ENCODE measurements at places on chromosomes 4 and X.

DNA sequence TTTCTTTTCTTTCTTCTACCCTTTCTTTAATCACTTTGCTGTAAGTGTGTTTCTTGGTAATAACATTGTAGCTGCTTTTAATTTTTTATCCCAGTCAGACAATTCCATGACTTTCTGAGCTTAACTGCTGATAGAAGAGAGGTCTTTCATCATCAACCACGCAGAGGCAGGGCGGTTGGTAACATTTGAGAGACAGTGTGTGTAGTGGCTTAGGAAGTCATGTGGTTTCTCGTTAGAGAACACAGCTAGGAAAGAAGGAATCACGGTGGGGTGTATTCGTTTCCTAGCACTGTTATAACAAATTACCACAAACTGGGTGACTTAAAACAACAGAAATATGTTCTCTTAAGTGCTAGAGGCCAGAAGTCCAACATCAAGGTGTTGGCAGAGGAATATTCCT, 11.5 kb downstream of the PRPS2 start:
- no peaks in the 10 kb centered on the region for H3K4me1 ChIP-seq
- no peaks in the 10 kb centered on the region for H3K36me3 ChIP-seq
- no peak for DNase-seq
- H3K4me3 ChIP-seq = no peak overlapping the region
- H3K27me3 ChIP-seq = no peaks in the 10 kb centered on the region

- no peaks in the 10 kb centered on the region for H3K36me3 ChIP-seq
- no peaks in the 10 kb centered on the region for H3K27me3 ChIP-seq
- H3K27ac ChIP-seq = no peak overlapping the region
- no peaks in the 10 kb centered on the region for H3K4me1 ChIP-seq
- no peak for DNase-seq
- H3K4me3 ChIP-seq = no peak overlapping the region
Observed at GRCh38 chr4:42293967-42294813, 103.1 kb upstream of the SHISA3 start.

GRCh38 chr4:40763228-40763716, 13.5 kb downstream of the NSUN7 start:
- no peak overlapping the region for H3K4me3 ChIP-seq
- H3K4me1 ChIP-seq = no peaks in the 10 kb centered on the region
- no peaks in the 10 kb centered on the region for H3K36me3 ChIP-seq
- no peaks in the 10 kb centered on the region for H3K27me3 ChIP-seq
- H3K27ac ChIP-seq = no peak overlapping the region
- no peak for DNase-seq

DNA sequence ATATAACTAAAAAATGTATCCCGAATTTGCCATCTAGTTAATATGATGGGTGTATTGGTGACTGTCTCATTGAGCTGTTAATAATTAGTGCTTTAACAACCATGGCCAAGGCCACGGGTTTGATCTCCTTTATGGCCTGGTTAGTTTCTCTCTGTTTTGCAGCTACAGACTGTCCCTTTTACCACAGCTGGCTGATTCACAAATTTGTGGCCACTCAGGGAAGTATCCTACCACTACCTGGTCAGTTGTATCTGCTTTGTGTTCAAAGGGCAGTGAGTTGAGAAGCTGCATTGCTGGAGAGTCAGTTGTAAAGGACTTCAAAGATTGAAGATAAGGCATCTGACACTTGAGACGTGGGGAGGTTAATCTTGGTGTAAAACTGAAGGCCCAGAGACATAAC, 219.1 kb upstream of the BMP3 start:
- H3K27ac ChIP-seq = no peak overlapping the region
- no peaks in the 10 kb centered on the region for H3K36me3 ChIP-seq
- H3K4me1 ChIP-seq = no peaks in the 10 kb centered on the region

DNA sequence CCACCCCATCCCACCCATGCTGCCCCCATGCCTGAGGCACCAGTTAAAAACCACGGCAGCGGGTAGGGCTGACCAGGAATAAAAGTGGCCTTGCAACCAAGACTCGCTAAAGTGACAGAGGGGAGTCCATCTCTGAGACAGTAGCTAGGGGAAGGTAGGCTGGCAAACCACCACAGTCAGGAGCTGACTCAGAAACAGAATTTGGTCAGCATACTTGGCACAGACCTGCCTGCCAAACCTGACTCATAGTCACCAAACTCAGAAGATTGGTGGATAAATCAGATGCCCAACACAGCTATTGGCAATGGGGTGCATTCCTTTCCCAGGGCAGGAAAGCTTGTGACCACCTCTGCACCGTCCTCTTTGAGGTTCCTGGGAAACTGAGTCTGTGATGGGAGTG, 193.8 kb downstream of the BCOR start:
- peak overlapping the region; percentile 11 for H3K27ac ChIP-seq
- no peaks in the 10 kb centered on the region for H3K36me3 ChIP-seq
- DNase-seq = no peak
- peaks cover 9% of the 10 kb centered on the region for H3K4me1 ChIP-seq
- H3K4me3 ChIP-seq = no peak overlapping the region

GRCh38 chr4:171561419-171561818, 251.8 kb upstream of the GALNTL6 start:
- H3K36me3 ChIP-seq = no peaks in the 10 kb centered on the region
- H3K4me3 ChIP-seq = no peak overlapping the region
- H3K4me1 ChIP-seq = no peaks in the 10 kb centered on the region
- no peak overlapping the region for H3K27ac ChIP-seq

DNA sequence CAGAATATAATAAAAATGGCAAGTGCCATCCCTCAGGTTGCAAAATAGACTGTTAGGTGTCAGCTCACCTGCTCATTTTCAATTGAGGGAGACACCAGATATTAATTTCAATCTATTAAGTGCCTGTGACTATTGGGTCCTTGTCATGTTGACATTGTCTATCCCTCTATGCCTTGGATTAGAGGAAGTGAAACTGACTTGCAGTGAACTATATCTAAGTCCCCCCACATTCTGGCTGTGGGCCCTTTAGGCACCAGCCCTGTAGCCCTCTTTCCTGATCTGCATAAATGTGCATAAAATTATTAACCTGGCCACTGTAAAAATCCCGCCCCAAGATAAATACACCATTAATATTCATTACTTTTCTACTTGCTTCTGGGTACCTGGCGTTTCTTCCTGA, 293.0 kb upstream of the CLNK start:
- H3K4me1 ChIP-seq = no peaks in the 10 kb centered on the region
- no peaks in the 10 kb centered on the region for H3K27me3 ChIP-seq
- no peak for DNase-seq

GRCh38 chrX:108072746-108073145, 18.6 kb downstream of the PSMD10 start:
- no peak overlapping the region for H3K27ac ChIP-seq
- no peak overlapping the region for H3K4me3 ChIP-seq
- no peak for DNase-seq
- H3K27me3 ChIP-seq = no peaks in the 10 kb centered on the region
- H3K4me1 ChIP-seq = no peaks in the 10 kb centered on the region
- H3K36me3 ChIP-seq = no peaks in the 10 kb centered on the region
